ENCODE measurements at places on chromosomes 5 and 9. TPM values are rescaled to one million over a fixed set of nuclear protein-coding genes. Genes with fewer than 3 reads are reported as not detected.
A peak's percentile ranks its signal among the peaks of the same experiment; 100 is the strongest.

DNA sequence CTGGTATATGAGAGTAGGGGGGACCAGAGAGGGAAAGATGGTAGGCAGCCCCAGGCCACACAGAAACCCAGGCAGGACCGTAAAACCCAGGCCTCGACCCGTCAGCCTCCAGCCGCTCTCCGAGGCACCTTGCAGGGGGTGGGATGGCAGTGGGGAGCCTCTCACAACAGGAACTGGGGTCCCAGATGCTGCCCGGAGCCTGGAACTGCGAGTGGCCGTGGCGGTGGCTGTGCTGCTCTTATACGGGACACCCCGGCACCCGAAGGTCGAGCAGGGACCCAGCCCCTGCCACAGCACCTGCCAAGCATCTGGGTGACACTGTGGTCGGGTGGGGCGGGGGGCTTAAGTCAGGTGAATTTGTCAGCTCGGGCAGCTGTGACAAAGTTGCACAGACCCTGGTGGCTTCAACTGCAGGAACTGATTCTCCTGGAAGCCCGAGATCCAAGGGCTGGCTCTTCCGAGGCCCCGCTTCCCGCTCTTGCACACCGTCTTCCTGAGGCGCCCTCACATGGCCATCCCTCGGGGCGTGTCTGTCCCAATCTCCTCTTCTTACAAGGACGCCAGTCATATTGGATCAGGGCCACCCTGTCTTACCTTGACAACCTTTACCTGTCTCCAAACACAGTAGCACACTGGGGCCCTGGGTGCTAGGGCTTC, 47.6 kb upstream of the EGFL7 start:
- DNase-seq: no peak

- no peak for DNase-seq
Observed at GRCh38 chr9:110334183-110334582, 3.5 kb downstream of the TXNDC8 start.

The CHSY3 gene
- 8.4 TPM for total RNA-seq

DNA sequence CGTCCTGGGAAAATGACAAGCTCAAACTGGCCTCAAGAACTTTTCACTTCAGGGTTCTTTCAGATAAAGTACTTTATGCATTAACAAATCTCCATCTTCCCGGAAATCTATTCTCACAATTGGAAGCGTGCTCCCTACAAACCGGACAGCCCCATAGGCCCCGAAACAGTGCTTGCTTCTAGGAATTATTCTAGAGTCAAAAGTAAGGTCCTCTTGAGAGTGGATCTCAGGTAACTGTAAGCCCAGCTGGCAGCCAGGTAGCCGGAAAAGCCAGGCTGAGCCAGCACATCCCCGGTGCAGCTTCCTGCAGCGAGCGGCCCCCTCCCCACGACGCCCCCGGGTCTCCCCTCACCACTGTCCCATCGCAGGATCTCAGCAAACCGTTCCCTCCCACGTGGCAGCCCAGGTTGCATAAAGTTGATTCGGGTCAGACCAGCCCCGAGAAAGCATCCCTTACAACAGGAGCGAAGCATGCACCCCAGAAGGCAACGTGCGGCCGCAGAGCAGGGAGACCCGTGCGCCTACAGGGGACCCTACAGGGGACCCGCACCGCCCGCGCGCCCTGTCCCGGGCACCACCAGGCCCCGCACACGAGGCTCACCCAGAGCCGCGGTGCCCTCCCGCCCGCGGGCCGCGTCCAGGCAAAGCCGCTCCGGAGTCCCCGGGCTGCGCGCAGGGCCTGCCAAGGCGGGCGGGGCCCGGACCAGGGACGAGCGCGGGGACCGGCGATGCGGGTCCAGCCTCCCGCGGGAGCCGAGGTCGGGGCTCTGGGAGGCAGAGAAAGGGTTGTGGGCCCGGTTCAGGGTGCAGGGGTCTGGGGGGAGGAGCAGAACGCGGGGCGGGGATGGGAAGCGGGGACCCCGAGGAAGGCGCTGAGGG, 920 bp downstream of the LPCAT1 start:
- DNase-seq: no peak

The PCDHGB5 gene
- 0.72 TPM for total RNA-seq

The NUP214 gene
- total RNA-seq: 12.9 TPM

GRCh38 chr9:2220036-2220435, 204.9 kb downstream of the SMARCA2 start:
- no peak for DNase-seq

The PCDHB3 gene
- total RNA-seq: 0.14 TPM

DNA sequence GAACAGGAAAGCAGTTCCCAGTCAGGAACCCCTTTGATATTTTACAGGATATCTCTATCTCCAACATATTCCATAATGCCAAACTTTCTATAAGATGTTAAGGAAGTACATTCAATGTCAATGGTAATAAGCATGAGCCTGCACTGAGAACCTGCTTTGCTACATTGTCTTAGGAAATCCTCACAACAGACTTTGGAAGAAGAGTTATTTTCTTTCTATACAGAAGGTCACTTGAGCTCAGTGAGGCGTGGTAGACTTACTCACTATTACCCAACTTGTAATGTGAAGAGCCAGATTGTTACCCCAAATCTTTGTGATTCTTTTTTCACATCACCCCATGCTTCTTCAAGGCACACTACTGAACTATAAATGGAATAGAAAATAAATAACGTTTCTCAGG, 435.9 kb downstream of the DNAH5 start:
- no peak for DNase-seq

DNA sequence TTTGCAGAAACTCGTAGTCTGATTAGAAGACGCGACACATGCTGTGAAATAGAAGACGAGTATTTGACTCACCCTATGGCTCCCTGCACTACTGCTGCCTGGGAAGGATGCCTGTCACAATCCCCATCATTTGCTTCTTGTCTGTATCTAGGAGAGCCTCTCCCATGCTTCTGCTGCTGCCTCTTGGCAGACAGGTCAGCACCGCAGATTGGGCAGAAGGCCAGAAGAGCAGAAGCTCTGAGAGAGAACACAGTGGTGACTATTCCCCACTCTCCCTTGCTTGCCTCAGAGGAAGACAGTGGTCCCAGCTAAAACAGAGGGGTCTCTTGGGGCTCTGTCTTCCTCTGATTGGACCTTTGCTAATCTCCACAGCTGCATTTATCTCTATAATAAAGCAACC, 84.0 kb upstream of the SMIM32 start:
- no peak for DNase-seq

The SCGB3A2 gene
- not detected for total RNA-seq

DNA sequence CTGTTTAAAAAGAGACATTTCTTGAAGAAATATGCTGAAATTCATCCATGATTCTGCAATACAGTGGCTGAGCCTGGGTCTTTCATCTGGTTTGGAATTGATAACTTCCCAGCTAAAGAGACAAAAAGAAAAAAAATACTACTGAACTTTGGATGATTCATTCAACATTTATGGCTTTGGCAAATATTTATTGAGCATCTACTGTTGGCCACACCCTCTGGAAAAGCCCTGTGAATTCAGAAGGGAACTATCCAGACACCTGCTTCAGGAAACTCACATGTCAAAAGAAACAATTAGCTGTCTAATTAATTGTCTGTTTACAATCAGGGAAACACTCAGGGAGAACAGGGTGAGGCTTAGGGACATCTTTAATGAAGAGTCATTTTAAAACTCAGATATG, 17.8 kb upstream of the ZNF622 start:
- DNase-seq: no peak

The STXBP1 gene
- 10.2 TPM for total RNA-seq

GRCh38 chr5:135398160-135398854, 724 bp downstream of the MACROH2A1 start:
- DNase-seq: no peak

The FAM153A gene
- not detected for total RNA-seq

DNA sequence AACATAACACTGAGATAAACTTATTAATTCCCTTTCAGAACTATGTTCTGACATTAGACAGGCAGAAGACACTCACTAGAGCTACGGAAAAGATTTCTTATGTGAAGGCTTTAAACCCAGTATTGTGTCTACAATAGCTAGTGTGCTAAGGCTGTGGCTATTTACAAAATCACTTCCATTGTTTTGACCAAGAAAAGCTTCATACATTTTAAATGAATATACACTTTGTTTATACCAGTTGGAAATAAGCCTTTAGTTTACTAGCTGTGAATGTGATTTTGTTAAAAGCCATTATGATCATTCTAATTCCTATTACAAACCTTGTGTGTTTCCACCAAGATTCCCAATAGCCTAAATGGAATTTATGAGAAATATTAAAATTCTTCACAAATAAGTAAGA, 83.0 kb downstream of the AGTPBP1 start:
- DNase-seq: no peak

The ZNF354B gene
- total RNA-seq: 11.5 TPM

GRCh38 chr9:109856785-109857184, 76.8 kb downstream of the PALM2AKAP2 start:
- DNase-seq: no peak

The NCS1 gene
- total RNA-seq: 42.3 TPM

The AJM1 gene
- 2.7 TPM for total RNA-seq

- DNase-seq: no peak
Observed at GRCh38 chr5:154223320-154223719, 32.8 kb downstream of the GALNT10 start.

- DNase-seq: peak; percentile 16
Observed at GRCh38 chr5:95283761-95284571, 928 bp downstream of the MCTP1 start.

DNA sequence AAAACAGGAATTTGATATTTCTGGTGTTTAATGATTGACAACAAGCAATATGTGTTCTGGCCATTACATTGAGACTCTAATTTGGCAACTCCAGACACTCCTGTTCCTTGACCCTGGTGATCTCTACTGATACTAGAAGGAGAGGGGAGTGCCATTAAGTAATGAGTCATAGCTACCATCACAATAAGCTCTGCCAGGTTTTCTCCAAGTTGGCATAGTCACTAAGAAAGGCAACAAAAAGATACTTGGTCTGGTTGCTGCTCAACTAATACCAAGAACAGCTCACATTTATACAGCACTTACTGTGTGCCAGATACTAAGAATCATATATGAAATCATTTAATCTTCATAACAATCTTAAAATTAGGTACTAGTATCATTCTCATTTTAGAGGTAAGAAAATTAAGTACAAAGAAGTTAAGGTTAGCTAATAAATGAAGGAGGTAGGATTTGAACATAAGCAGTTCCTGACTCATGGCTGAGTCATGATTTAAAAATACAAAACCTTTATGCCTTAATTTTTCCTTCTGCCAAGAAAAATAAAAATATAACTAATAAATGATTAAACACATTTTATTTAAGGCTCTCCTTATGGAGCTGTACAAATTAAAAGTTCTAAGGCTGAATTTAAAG, 19.9 kb upstream of the PRXL2C start:
- DNase-seq: no peak

The PAEP gene
- 2.9 TPM for total RNA-seq

The PRLR gene
- total RNA-seq: not detected

DNA sequence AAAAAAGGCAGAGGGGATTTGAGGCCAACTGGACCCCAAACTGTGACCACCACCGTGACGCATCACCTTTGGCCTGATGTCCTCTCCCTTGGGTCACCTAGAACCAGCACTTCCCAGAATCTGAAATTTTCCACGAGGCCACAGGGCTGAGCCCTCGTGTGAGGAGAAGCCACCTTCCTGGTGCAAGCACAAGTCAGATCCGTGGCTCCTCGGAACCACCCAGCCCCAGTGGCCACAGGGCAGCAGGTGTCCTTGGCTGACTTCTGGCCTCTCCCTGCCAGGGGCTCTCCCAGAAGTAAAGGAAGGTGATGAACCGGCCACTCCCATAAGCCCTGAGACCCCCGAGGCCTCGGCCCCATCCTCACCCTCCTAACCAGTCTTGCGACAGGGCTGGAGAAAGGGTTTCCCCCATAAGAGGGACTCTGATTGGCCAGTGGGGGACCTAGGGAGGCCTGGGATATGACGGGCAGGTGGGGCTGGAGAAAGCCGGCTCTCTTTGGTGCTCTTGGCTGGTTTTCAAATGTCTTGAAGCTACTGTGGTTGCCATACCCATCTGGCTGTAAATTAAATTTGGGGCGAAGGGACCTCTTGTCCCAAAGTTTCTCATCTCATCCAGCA, 20.9 kb upstream of the HMCN2 start:
- no peak for DNase-seq

The PCDHGA6 gene
- total RNA-seq: 1.2 TPM

The PCSK1 gene
- 3.2 TPM for total RNA-seq

GRCh38 chr9:99348289-99348688, 126.2 kb downstream of the SEC61B start:
- DNase-seq: no peak

DNA sequence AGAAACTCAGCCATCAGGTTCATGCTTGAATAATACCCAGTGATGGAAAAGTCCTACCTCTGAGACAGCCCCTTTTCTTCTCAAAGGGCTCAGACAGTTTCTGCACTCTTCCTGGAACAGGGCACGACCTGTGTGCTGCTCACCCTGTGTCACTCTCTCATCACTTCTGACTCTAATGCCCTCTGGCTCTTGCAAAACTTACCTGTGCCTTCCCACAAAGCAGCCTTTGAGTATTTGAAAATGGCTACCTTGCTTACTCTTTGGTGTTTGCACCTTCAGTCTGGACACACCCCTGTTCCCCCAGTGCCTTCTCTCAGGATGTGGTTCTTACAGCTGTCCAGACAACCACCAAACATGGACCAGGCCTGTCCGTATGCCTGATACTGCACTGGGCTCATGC, 171.4 kb downstream of the GRIA1 start:
- DNase-seq: no peak

The WDR38 gene
- not detected for total RNA-seq

- DNase-seq: peak; percentile 93
Observed at GRCh38 chr5:180071531-180072255, at the start of gene RNF130. RNF130 (minus strand) TSS chr5:180071759; CDS start chr5:180071702, 57 bp downstream.

DNA sequence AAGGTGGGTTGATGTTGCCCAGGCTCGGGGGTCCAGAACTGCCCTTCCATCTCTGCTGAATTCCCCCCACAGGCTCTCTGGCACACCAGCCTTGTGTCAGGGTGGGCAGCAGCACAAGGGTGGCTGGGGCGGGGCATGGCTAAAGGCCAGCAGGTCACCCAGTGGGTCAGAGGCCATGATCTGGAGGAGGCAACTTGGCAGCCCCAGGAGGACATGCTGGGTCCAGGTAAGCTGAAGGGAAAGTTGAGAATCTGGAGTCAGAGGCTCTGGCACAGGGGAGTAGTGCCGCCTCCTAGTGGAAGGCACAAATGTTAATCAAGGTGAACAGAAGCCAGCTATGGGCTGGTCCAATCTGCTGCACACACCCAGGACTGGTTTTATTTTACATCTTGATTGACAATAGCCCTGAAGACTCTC, 6.2 kb downstream of the TMEM8B start:
- DNase-seq: no peak

GRCh38 chr5:135034963-135035677, 1.1 kb upstream of the PITX1 start:
- DNase-seq: no peak

DNA sequence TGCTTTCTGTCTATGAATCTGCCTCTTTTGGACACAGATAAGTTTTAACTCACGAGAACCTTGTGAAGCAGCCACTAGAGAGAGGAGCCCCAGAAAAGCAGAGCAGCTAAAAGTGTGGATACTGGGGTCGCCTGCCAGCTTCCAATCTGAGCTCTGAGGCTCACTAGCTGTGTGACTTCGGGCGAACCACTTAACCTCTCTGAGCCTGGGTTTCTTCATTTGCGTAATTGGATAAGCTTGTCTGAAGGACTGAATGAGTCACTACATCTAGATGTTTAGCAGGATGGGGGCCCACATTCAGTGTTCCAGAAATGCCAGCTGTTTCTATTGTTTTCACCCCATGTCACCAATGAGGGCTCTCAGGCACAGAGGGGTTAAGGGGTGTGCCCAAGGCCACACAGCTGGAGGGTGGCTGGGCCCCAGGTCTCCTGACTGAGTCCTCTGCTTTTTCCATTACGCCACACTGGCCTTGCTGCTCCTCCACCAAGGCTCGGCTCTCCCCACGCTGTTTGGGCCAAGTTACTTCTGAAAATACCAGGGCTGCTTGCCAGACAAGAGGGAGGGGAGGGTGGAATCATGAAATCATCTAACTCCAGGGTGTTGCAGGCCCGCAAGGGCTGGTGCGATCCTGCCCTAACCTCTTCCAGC, 36.2 kb downstream of the SH3PXD2B start:
- DNase-seq: no peak

The EQTN gene
- not detected for total RNA-seq

All from NCI-H460 (cell line).